H9 (cell line): ENCODE measurements at places on chromosomes 2 and 18. TPM values are rescaled to one million over a fixed set of nuclear protein-coding genes. Genes with fewer than 3 reads are reported as not detected.

Gene FAM161A
- total RNA-seq = 13.3 and 15.8 TPM in 2 replicates

Gene CCBE1
- 0.39 and 0.46 TPM in 2 replicates for total RNA-seq

Gene CYP27C1
- 2.3 TPM in 2 replicates for total RNA-seq

Gene DYNAP
- total RNA-seq = 2.3 and 2.5 TPM in 2 replicates

Gene WBP1
- 80.7 and 82.1 TPM in 2 replicates for total RNA-seq

Gene SIX2
- total RNA-seq = 0.15 TPM in 1 of 2 replicates, not detected in the other

Gene BCL2
- total RNA-seq = 1.2 and 1.3 TPM in 2 replicates

Gene RTP5
- not detected in 2 replicates for total RNA-seq

Gene SPHKAP
- not detected in 2 replicates for total RNA-seq

Gene TXNDC2
- 0.28 TPM in 1 of 2 replicates, not detected in the other for total RNA-seq

Gene UGT1A3
- not detected in 2 replicates for total RNA-seq

Gene FAM237A
- not detected in 2 replicates for total RNA-seq

- no peak for DNase-seq
Observed at GRCh38 chr2:98216616-98217015, 129.6 kb upstream of the CNGA3 start.

DNA sequence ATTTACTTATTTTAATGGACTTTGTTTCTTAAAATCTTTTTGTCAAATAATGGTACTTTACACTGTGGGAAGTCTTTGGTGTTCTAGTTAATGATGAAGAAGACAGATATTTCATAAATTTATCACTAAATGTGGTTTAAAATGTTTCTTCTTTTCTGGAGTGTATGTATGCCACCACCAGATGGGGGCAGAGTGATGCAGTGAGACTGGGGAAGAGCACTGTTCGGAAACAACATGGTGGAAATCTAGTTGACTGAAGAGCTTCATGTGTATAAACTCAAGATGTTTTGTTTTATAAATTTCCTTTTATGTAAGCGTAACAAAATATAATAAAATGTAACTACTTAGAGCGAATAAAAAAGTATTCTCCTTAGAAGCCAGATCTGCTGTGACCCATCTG lies 195.1 kb downstream of the KCNE4 start:
- DNase-seq = no peak

GRCh38 chr18:24270937-24271380 lies 126.7 kb downstream of the OSBPL1A start:
- DNase-seq = no peak

GRCh38 chr2:27754138-27754588 lies 17.4 kb upstream of the MRPL33 start:
- peak; percentile 88 for DNase-seq

- no peak for DNase-seq
Observed at GRCh38 chr18:48869591-48869990, 81.2 kb downstream of the SMAD7 start.

DNA sequence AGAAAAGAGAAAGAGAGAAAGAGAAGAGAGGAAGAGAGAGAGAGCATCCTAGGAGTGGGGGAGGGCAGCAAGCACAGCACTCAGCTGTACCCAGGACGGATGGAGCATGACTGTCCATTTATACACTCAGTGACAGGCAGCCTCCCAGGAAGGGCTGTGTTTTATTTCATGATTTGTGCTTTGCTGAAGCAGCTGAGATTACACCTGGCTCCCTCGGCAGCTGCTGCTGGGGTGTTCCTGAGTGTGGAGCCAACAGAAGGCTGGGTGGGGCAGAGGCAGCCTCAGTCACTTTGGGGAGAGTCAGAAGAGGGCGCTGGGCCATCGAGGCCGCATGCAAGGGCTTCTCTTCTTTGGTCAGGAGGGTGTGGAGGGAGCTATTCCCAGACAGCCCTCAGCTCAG lies 47.8 kb upstream of the TEX51 start:
- DNase-seq = no peak

GRCh38 chr18:57882465-57882864 lies 79.3 kb upstream of the ATP8B1 start:
- DNase-seq = no peak

- DNase-seq = peak; percentile 51
Observed at GRCh38 chr2:52976143-52976949, 791.3 kb upstream of the CHAC2 start.

DNA sequence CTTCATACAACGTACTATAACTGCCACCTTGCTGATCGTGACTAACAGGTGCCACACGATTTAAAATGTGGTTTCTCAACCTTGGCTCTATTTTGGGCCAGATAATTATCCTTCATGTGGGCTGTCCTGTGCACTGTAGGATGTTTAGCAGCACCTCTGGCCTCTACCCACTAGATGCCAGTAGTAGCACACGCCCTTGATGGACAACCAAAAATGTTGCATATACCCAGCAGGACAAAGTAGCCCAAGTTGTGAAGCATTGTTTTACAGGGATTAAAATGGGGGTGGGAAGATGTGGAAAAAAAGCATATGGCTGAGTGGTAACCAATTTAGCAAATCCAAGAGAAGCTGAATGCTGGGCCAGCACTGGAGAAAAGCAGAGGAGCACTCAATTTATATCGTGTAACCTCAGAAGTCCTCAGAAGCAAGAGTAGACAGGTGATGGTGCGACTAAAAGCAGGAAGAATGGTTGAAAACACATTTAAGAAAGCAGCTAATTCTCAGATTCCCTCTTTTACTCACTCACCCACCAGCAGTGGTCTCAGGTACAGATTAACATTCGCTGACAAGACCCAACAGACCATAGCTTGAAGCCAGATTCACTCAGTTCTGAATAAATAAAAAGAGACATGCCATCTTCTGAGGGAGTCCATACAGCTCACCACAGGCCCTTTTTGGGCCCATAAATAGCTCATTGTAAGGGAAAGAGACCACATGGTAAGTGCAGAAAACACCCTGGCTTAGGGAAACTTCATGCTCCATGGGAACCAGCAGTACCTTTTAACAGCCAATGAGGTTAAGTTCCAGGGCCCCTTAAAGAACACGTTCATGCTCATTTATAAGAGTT lies 50.6 kb downstream of the RAPH1 start:
- DNase-seq = peak; percentile 33

DNA sequence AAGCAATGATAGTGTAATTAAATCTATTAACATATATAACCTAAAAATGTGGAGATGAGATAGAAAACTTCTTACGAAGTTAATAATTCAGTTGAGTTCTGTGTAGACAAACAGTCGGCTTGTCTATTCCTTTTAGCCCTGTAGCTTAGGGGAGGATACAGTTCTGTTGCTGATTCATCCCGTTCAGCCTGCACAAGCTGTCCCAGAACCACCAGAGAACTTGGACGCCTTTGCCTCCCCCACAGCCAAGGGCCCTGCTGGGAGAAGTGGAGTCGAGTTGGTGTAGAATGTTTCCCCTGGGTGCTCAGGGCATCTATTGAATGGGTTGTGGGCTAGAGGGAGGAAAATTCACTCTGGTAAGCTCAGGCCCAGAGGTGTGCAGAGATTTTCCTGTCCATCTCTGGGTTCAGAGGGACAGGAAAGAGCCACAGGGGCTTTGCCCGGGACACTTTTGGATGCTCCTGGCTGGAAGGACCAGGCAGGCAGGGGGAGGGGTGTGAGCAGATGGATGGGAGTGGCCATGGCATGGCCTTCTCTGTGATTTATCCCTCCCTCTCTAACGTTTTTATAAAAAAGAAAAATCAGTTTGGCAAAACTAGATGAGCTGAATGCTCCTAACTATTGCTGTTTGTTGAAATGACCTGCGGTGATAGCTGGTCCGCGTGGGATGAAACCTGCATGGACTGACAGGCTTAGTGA lies 42.8 kb upstream of the GALR1 start:
- no peak for DNase-seq

DNA sequence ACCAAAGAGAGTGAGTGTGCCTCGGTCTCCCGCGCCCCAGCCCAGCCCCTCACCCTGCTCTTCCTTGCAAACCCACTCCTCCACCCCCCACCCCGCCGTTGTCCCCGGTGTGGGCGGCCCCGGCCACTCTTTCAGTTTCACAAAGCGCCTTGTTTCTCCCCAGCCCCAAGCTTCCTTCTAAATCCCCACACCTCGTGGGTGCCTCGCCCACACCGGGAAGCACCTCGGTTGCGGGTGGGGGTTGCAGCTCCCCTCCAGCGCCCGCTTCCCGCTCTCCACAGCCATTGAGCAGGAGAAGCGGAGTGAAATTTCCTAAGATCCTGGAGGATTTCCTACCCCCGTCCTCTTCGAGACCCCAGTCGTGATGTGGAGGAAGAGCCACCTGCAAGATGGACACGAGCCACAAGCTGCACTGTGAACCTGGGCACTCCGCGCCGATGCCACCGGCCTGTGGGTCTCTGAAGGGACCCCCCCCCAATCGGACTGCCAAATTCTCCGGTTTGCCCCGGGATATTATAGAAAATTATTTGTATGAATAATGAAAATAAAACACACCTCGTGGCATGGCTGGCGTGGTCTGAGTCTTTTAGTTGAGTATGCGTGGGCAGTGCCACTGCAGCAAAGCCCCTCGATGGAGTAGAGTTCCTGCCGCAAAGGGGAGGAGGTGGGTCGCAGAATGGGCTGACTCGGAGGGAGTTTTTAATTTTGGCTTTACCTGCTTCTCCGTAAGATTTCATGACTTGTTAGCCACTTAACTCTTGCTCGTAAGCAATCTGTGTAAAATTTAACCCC lies 848 bp downstream of the TMSB10 start:
- no peak for DNase-seq

DNA sequence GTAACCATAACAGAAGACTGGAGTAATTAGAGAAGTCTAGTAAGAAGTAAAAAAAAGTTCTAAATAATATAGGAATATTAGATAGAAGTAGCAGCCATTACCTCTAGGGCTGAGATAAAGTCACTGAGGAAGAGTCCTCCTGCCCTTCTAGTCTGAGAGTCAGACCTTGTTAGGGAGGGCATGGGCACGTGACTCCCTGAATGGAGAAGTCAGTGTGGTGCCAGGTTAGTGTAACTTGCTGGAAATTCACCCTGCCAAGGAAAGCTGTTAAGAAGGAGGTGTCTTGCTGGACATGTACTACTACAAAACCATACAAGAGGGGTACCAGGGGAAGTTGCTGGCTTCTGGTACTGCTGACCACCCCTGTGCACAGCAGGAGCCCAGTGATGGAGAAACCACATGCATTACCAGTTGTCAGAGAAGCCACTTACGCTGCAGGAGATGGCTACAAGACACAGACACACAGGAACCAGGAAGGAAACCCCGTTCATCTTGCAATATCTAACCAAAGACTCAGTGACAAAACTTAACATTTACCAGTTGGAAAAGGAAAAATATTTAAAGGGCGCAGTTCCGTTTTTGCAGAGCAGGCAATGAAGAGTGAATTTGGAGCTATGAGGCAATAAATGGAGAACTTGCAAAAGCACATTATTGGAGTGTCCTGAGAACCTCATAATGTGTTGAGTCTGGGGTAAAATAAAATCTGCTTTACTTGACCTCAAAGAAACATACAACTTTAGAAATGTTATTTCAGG lies 77.2 kb upstream of the TLK1 start:
- no peak for DNase-seq

- no peak for DNase-seq
Observed at GRCh38 chr2:29374823-29375222, 259.6 kb downstream of the CLIP4 start.

DNA sequence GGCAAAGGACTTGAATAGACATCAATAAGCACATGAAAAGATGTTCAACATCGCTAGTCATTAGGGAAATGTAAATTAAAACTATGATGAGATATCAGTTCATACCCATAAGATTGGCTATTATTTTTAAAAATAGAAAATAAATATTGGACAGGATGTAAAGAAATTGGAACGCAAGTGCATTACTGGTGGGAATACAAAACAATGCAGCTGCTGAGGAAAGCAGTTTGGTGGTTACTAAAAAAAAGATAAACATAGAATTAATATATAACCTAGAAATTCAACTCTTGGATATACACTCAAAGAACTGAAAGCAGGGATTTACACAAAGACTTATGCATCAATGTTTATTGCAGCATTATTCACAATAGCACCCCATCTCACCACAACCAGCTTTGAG lies 174.5 kb upstream of the NDUFV2 start:
- DNase-seq = no peak

- no peak for DNase-seq
Observed at GRCh38 chr2:68739595-68740399, 5.2 kb downstream of the ARHGAP25 start.

DNA sequence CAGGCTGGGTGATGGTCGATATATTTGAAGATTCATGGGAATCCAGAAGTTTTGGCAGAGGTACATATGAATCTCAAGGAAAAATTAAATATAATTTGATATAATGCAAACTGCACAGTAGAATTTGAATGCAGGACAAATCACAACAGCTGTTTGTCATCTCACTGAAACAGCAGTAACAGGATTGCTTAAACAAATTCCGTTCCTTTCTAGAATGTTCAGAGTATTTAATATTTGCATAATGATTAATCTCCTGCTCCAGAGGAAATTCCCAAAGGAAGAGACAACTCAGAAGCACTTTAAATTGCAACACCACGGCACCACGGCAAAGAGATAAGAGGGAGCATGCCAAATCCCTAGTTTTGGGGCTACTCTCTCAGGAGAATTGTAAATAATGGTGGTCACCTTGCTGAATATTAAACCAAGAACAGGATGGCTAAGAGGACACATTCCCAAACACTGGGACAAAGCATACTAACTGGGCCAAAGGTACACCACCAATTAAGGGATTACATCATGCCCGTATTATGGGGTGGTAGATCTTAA lies 67.8 kb upstream of the MAP4K3 start:
- DNase-seq = no peak

- no peak for DNase-seq
Observed at GRCh38 chr2:208315081-208315788, 49.2 kb downstream of the PIKFYVE start.

DNA sequence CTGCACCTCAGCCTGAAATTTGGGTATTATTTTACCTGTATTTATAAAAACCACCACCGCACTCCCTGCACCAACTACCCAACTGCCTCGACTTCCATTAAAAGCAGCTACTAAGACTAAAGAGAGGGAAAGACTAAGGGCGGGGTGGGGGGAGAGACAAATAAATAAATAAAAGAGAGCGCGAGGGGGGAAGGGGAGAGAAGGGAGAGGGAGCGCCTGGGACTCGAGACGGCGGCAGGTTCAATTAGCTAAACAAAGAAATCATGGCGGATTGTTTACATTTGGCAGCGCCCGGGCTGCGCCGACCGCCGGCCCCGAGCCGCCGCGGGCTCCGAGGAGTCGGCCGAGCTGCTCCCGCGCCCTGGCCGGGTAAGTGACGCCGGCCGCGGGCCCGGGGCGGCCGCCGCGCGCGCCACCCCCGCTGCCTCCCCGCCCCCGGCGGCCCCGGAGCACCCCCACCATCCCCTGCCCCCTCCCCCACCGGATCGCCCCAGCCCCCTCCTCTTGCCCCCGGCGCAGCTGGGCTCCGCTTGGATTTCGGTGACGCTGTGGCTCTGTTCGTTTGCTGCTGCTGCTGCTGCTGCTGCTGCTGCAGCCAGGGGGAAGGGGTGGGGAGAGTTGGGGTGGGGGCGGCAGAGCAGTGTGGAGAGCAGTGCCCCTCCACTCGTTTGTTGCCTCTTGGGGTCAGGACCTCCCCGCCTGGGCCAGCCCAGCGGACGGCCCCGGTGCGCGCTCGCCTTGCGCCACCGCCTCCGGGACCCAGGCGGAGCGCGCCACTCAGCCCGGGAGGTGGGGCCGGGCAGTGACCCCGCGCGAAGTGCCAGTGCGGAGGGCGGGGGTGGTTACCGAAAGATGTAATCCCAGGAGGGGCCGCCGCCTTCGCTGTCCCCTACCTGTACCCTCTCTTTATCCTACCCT lies 187.2 kb upstream of the FANCL start:
- DNase-seq = peak; percentile 84

GRCh38 chr18:28342231-28342630 lies 165.3 kb upstream of the CDH2 start:
- no peak for DNase-seq
